ENCODE measurements at places on chromosomes 11 and 22.

GRCh38 chr11:64885367-64886286 is 7.2 kb upstream of the EHD1 start:
- DNase-seq, result no peak

DNA sequence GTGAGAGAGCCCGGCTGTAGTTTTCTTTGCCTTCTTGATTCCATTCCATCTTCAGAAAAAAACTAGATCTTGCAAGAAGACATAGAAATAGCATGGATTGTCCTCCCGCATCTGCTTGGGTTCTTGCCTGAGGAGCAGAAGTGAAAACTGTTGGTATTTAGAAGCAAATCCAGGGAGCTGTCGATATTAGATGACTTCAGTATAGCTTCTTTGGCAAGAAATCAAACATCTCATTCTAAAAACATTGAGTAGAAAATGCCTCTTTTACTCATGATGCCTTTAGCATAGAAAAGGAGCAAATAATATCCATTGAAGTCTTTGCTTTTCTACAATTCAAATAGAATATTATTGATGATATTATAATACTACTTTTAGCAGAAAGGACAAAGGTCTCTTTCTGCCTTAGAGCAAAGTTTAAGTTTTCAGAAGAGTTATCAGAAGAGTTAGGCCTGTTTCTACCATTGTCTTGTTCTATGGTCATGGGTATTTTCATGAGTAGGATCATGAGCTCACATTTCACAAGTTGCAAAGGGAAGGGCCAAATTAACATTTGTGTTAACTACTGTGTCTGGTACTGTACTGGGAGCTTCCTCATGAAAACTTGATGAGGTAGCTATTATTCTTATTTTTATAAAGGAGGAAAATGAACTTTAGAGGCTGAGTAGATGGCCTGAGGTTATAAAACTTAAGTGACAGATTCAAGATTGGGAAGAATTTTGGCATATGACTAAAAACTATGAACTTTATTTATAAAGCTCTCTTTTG is 49.7 kb downstream of the EXT2 start:
- DNase-seq, result no peak

DNA sequence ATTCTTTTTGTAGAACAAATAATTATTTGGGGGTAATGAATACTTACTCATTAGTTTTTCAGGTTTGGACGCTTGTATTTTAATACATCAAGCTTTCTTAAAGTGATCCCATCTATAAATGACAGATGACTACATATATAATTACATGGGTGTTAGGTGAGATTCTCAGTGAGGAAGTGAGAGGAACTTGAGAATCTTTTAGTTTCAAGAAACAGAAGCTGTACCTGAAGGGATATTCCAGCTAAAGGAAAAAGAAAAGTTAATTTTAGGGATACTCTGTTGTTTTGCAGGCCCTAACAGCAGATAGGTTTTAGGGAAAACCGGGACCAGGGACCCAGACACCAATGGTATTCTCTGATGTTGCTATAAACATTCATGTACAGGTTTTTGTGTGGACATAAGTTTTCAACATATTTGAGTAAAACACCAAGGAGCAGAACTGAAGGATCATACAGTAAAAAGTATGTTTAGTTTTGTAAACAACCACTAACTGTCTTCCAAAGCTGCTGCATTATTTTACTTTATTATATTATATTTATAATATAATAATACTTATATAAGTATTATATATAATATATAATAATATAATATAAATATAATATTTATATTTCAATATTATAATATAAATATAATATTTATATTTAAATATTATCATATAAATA is 24.1 kb upstream of the PHOX2A start:
- no peak for DNase-seq

- DNase-seq, result no peak
Measured at GRCh38 chr11:61163714-61164605, 2.7 kb upstream of the VPS37C start.

GRCh38 chr11:65277631-65278277 is 16.0 kb downstream of the POLA2 start:
- no peak for DNase-seq

DNA sequence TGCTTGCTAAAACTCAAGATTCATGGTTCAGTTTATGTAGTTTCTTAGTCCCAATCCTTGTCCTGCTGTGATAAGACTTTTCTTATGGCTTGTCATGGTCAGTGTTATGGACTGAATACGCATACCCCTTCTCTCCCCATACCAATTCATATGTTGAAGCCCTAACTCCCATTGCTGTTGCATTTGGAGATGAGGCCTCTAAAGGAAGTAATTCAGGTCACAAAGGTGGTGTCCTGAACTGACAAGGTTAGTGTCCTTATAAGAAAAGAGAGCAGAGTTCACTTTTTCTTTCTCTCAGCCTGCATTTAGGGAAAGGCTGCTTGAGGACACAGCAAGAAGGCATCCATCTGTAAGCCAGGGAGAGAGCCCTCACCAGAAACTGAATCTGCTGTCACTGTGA is 618.2 kb downstream of the LRRC4C start:
- DNase-seq, result no peak

GRCh38 chr11:131934006-131934405 is 563.6 kb downstream of the NTM start:
- no peak for DNase-seq

DNA sequence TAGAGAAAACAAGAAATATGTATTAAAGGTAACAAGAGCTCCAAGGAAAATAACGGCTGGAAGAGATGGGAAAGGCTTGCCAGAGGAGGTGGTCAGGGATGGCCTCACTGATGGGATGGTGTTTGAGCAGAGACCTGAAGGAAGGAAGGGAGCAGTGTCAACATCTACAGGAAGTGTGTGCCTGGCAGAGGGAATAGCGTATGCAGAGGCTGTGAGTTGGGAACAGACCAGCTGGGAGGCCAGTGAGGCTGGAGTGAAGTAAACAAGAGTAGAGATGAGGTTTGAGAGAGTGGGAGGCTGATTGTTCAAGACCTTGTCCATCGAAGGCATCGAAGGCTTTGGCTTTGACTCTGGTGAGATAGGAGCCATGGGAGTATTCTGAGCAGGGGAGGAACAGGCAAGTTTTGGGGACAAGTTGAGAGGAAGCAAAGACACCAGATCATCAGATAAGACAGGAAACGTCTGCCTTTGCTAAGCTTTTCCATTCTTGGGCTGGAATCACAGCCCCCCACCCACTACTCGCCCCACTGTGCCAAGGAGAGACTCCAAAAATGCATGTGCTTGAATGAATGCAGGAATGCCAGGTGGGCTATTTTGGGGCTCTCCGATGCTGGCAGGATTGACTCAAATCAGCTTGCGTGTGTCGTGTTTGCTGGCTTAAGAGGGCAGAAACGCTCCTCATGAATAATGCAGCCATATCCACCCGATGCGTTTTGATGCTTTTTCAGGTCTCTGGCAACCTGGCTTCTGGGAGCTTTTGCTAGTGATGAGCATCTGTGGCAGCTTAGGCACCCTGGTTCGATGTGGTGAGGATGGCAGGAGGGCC is 7.2 kb downstream of the SGSM1 start:
- no peak for DNase-seq

- DNase-seq, result no peak
Measured at GRCh38 chr22:37284805-37285355, 2.6 kb downstream of the CYTH4 start.

GRCh38 chr11:9138612-9139579 is 47.5 kb upstream of the SCUBE2 start:
- DNase-seq, result no peak

DNA sequence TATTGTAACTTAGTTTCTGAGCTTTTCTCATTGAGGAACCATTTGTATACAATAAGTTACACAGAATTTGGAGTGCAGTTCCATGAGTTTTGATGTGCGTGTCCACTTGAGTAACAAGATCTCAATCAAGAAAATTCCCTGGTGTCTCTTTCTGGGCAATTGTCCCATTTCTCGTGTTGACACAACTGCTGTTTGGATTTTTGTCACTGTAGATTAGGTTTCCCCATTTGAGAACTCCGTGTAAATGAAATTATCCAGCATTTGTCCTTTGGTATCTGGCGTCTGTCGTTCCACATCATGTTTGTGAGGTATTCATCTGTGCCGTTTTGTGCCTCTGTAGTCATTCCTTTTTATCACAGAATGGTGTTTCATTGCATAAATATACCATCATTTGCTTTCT is 547.0 kb downstream of the TBC1D22A start:
- no peak for DNase-seq

GRCh38 chr22:23268877-23269276 is 88.6 kb downstream of the BCR start:
- no peak for DNase-seq

- no peak for DNase-seq
Measured at GRCh38 chr22:35835998-35836691, 118.5 kb downstream of the APOL5 start.

DNA sequence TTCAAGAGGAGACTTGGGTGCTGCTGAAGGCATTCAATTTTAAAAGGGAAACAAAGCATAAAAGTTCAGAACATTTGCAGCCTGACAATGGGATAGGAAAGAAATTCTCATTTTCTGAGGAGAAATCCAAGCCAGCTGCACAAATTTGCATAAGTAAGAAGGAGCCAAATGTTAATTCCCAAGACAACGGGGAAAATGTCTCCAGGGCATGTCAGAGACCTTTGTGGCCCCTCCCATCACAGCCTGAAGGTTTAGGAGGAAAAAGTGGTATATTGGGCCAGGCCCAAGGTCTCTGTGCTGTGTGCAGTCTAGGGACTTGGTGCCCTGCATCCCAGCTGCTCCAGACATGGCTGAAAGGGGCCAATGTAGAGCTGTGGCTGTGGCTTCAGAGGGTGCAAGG is 12.7 kb upstream of the OR51F1 start:
- DNase-seq, result no peak

GRCh38 chr11:61294717-61295595 is at the start of gene VWCE:
VWCE (minus strand) TSS chr11:61295316; CDS start chr11:61295037, 279 bp downstream.
- peak; percentile 45 for DNase-seq

- DNase-seq, result no peak
Measured at GRCh38 chr22:35995772-35996171, 32.9 kb downstream of the RBFOX2 start.

GRCh38 chr22:36221799-36222751 is 17.3 kb downstream of the APOL2 start:
- DNase-seq, result peak; percentile 15

- DNase-seq, result no peak
Measured at GRCh38 chr11:118651820-118652219, 27.6 kb downstream of the TREH start.

DNA sequence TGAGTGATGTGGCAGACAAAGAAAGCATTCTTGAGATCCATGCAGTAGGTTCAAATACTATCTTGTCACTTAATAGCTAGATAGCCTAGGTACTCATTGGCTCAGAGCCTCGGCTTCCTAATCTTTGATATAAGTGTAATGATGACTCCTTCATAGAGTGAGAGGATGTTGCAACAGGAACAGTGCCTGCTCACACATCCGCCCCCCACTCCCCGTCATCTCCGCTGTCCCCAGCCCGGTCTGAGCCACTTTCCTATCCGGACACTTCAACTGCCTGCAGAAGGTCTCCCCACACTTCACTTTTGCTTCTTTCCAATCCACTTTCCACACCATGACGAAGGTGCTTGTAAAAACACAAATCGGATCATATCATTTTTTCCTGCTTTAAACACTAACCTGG is 128.8 kb downstream of the NTM start:
- DNase-seq, result no peak

DNA sequence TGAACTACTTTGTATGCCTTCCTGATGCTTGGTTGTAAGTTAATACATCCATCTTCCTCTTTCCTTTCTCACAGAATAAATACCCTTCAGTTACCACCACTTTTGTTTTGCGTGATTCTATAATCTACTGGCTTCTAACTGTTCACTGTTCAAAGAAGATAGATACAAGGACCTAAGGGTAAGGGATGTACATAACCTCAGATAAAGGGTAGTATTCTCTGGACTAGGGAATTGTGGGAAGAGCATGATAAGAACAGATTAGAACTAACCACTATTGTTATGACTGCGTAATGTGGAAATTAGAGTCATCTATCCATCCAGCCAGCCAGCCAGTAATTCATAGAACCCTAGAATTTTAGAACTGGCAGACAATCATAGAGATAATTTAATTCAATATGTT is 36.4 kb downstream of the MAP6 start:
- DNase-seq, result no peak

Data from stimulated activated CD8-positive, alpha-beta memory T cell treated with anti-CD3 and anti-CD28 coated beads, Interleukin-2, amount 100 ng/mL, for 1 hour (primary cell).